Left kidney (tissue), 8 donors: ENCODE measurements at places on chromosomes 2 and 18. TPM values are rescaled to one million over a fixed set of nuclear protein-coding genes. Genes with fewer than 3 reads are reported as not detected.

DNA sequence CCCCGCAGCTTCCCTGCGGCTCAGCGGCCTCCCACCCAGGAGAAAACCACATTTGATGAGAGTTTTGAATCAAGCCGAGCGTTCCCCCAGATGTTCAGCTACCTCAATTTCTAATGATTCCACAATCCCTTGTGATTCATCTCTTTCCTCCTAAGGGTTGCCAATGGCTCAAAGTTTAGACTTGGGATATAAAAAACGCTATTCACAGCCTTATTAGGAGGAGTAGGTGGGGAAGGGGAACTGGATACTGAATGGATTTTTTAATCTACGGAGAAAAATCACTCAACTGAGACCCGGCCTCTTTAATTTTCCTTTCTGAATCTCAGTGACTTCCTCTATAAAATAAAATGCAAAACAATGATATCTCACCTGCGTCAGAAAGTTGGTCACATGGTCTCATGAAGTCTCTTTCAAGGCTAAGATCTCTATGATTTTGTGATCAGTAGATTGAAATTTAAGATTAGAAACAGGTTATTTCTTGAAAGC, 192.6 kb upstream of the TCF4 start:
- peak; percentile 22 for DNase-seq

- no peak for DNase-seq
These were observed 83.6 kb downstream of the HS1BP3 start for GRCh38 chr2:20567159-20567925.

DNA sequence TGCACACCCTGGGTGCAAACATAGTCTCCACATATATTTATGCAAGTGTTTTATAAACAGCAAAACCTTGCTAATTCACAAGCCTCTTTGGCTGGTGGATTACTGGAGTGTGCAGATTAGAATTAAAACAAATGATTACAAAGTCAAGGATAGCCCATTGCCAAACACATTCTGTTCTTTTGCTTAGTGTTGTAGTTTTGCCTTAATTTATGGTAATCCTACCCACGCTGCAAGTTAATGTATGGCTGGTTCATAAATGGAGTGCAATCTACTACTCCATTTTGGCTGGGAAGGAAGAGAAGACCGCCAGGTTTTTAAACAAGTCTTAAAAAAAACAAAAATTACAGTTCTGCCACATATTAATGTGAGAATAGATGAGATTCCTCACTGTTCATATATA, 883.1 kb upstream of the KLHL29 start:
- no peak for DNase-seq

DNA sequence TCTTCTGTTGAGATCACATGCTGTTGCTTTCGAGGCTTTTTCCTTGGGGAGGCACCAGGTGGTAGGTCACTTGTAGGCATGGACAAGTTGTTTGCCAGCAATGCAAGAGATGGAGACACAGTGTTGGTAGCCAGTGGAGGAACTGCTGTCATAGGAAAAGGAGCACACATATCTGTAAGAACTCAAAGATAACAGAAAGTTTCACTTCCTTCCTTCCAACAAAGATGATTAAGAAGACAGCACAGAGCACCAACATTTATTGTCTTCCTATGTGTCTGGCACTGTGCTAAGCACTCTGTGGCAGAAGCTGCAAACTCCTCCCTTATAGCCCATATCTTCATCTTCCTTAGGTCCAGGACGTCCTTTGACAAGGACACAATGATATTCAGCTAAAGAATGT, 64.5 kb upstream of the AMMECR1L start:
- DNase-seq: no peak

DNA sequence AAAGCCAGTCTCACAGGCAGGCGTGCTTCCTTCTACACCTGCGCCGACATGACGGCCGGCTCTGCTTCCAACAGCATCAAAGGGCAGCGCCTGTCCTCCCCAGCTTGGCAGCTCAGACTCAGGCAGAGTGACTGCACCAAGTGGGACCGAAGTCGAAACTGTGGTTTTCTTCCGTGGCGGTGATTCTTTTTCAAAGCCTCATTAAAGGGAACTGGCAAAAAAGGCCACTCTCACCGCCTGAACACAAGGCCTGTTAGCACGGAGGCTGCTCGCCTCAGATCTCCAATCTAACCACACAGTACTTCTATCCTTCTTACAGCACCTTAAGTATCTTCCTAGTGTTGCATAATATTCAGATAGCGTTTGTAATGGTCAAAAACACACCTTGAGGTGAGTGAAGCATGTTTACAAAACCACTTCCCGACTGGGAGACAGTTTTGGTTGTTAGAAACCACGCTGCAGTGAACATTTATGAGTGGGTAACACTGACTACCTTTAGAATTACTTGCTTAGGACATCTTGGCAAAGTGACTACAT, 236.4 kb downstream of the HDAC4 start:
- DNase-seq: no peak

DNA sequence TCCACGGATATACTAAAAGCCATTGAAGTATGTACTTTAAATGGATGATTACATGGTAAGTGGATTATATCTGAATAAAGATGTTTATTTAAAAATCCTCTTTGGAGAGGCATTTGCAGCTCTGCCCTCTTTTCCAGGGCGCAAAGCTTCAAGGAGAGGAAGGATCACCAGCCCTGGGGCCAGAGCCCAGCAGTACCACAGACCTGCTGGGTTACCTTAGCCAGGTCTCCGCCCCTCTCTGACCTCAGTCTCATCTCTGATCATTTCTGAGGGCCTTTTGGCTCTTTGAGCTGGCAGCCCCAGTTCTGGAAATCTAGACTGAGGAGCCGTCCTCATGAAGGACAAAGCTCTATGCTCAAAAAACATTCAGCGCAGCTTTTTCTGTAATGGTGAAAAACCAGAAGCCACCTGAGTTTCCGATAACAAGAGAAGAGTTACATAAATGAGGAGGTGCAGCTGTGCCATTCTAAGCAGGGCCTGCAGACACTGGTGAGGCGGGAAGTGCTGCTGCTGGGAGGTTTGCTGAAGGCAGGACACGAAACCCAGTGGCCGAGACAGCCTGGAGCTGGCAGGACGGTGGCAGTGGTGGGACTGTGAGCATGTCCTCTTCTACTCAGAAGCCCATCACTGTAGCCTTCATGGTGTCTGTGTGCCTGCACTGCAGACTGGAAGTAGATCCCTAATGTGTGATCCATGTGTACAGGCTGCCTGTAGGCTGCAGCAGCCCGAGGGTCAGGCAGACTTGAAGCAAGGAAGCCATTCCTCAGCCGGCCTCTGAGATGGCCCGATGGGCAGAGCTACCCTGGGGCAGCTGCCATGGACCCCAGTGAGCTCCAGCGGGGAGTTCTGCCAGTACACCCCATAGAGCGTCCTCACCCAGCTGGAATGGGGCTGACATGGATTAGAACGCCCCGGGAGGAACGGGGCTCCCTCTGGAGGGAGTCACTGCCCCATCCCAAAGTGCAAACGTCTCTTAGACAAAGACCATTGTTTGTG, 27.7 kb downstream of the ADRA2B start:
- no peak for DNase-seq

- no peak for DNase-seq
These were observed 69.8 kb downstream of the TNS1 start for GRCh38 chr2:217932803-217933616.

DNA sequence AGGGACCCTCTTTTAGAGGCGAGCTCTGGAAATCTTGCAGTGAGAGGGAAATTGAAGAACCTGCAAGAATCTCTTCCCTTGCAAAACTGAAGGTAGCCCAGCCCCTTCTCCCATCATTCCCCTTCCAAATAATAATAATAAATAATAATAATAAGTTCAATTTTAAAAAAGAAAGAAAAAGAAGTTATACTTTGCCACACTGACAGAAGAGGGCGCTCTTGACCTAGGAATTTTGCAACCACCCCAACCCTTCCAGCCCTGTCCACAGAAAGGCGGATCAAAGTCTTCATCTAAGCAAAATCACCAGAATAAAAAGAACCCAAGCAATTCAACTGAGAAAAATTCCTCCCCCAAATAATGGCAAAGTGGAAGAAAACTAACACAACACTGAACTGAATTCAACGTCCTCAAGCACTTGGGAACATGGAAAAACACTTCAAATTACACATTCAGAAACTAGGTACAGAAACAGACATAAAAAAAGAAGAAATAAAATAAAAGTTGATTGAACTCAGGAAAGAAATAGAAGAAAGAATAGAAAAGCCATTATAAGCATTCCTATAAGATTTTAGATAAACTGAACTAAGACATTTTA, 98.9 kb upstream of the GLS start:
- no peak for DNase-seq

DNA sequence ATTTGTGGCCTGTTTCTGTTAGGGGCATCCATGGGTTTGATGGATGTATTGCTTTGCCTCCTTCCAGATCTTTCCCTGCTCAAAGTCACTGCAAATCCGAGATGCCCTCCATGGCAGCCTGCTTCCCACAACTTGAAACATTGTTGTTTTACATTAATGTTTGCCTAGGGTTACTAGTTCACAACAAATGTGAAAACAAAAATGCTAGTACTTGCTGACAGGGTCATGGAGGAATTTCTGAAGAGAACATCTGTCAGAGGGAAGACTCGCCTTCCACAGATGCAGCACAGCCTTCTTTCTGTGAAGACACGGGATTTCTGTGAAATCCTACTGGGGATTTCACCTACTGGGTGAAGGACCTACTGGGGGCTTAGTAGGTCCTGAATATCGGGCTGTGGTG, 260.0 kb upstream of the FN1 start:
- no peak for DNase-seq

DNA sequence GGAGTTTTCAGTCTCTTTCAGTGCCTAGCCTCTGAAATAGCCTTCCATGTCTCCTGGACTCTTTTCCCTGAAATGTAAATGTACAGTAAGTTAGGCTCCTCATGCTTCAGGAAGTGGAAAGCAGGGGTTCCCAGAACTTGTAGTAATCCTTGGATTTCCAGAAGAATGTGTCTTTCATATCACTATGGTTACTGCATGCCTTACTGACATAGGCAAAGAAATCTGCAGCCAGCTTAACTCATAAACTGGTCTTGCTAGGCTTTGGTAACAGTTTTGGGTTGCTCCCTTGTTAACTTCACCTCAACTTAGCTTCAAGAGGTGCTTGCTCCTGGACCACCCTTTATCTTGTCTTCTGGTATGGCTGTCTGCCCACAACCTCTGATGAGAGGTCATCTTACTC, 686.8 kb upstream of the DDX18 start:
- peak; percentile 18 for DNase-seq

DNA sequence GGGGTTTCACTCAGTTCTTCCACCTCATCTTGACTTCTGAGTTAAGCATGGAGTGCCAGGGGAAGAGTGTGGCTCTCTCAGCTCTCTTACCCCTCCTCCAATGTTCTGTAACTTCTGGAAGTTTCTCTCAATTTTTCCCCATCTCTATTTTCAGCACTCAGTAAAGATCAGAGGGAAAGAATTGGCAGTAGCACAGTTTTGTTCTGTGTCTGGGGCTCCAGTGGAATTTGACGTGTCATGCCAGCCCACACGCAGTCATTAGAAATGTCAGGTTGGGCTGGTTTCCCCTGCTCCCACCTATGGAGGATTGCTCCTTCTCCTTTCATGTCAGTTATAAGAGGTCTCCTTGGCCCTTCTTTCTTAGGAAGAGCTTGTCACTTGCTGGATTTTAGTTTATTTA, 104.6 kb upstream of the COL3A1 start:
- DNase-seq: no peak

DNA sequence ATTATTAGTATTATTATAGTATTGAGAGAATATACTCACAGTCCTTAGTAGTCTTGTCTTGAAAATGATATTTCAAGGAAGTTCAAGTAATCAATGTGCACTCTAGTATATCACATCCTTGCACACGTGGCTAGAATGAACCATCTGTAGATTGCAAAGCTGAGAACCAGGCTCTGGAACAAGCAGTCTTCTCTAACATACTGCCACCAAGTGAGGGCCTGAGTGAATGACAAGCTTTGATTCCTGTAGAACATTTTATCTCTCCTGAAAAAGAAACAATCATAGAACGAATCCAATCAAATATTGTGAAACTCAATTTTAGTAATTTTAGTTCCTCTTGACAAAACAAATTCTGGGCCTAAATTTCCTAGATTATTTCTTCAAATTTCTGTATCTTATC, 55.3 kb upstream of the SULT1C3 start:
- DNase-seq: no peak

- no peak for DNase-seq
These were observed 30.3 kb upstream of the ZSWIM2 start for GRCh38 chr2:186879312-186879711.

- DNase-seq: peak; percentile 73
These were observed 256.3 kb upstream of the PKDCC start for GRCh38 chr2:41791523-41791922.

GRCh38 chr18:59264651-59265245, 8.5 kb downstream of the RAX start:
- no peak for DNase-seq

- no peak for DNase-seq
These were observed 16.4 kb upstream of the CD28 start for GRCh38 chr2:203690117-203690431.

DNA sequence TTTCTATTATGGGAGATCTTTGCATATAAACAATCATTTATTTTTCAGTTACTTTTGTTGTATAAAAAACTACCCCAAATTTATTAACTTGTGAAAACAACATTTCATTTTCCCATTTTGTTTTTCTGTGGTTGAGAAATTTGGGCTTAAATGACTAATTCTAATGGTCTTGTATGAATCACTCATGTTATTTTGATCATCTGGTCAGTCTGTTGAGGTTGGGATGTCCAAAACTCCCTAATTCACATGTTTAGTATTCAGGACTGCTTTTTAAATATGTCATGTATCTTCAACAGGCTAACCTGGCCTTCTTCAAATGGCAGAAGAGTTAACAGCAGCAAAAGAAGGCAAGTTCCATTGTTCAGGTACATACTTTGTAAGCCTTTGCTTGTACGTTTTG, 788.1 kb downstream of the TRIB2 start:
- DNase-seq: no peak

- no peak for DNase-seq
These were observed 24.9 kb downstream of the GORASP2 start for GRCh38 chr2:170953941-170954340.

Gene RESP18
- not detected for polyA plus RNA-seq

Gene IL37
- polyA plus RNA-seq: 0.40 TPM

Gene SLC66A2
- 18.5 TPM for polyA plus RNA-seq

Gene GALM
- 56.4 TPM for polyA plus RNA-seq

Gene PFN4
- 2.2 TPM for polyA plus RNA-seq

Gene NXPH2
- polyA plus RNA-seq: 5.6 TPM

Gene VPS4B
- polyA plus RNA-seq: 62.1 TPM

Gene IL1RN
- polyA plus RNA-seq: 3.2 TPM

Gene CCL20
- polyA plus RNA-seq: 0.48 TPM

Gene FEV
- not detected for polyA plus RNA-seq

Gene DSC1
- polyA plus RNA-seq: 2.9 TPM
